ENCODE measurements at places on chromosomes 16 and 17. TPM values are rescaled to one million over a fixed set of nuclear protein-coding genes. Genes with fewer than 3 reads are reported as not detected.

KIF18B gene
- total RNA-seq, result 40.2 TPM

TMEM256 gene
- 173 TPM for total RNA-seq

CCT6B gene
- 2.0 TPM for total RNA-seq

FOXF1 gene
- not detected for total RNA-seq

- peak; percentile 45 for DNase-seq
Observed at GRCh38 chr16:57988929-57989328, 11.5 kb downstream of the ZNF319 start.

DNA sequence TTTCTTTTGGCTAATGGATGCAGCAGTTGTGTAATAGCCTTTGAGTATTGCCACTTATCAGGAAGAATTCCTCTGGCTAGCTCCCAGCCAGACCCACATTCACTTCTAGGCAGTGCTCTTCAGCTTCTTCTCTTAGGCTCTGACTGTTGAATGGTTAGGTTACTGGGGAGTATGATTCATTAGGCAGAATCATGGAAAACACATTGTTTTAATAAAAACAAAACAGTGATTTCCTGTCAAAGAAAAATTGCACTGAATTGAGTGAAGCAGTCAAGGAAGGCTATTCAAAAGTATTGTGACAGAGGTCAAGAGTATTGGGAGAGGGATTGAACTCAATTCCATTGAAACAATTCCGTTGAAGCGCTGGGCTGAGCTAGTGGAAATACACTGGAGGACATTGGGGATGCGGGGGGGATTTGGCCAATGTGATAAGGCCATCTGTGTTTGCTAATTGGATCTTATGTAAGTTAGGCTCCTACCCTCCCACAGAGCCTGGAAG lies 68.0 kb downstream of the CNTNAP4 start:
- DNase-seq, result no peak

- DNase-seq, result no peak
Observed at GRCh38 chr17:67629971-67630320, 87.8 kb upstream of the NOL11 start.

GRCh38 chr16:11630046-11630767 lies 38.0 kb upstream of the SNN start:
- DNase-seq, result no peak

DNA sequence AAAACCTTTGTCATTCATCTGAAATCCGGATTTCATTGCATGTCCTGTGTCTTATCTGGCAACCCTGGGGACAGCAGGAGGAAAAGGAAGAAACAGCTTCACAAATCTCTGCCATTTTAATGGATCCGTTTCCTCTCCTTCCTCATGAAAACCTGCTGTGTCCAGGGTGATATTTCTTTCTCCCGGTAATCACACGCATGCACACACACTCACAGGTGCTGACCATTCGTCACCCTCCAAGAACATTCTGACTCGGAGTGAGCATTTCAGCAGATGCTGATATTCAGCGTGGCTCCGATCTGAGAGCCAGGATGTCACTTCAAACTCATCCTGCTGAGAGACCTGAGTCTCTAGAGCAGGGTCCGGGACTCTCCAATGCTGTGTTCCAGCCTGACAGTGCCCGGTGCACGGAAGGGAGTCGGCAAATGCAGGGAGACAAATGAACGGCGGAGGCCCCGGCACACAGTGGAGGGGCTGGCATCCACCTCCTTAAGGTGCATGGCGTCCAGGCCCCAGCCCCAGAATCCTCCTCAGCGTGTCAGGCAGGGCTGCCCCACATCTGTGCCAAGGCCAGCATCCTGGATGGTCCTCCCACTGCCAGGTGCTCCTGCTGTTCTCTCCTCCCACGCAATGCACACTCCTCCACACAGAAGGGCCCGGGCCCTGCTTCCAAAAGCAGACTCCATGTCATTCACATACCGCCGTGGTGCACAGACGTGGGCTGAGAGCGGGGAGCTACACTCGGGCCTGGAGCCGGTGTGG lies 70.7 kb downstream of the RBFOX3 start:
- no peak for DNase-seq

- no peak for DNase-seq
Observed at GRCh38 chr17:48051283-48051682, 3.1 kb downstream of the NFE2L1 start.
